Tracheal epithelial cell (primary cell): ENCODE measurements at places on chromosomes 5 and 9. TPM values are rescaled to one million over a fixed set of nuclear protein-coding genes. Genes with fewer than 3 reads are reported as not detected.

The SPDL1 gene
- total RNA-seq: 9.4 and 13.0 TPM in 2 replicates

The SLC6A19 gene
- not detected in 2 replicates for total RNA-seq

The PCDHA13 gene
- total RNA-seq: 0.24 TPM in 1 of 2 replicates, not detected in the other

The TTC16 gene
- total RNA-seq: not detected in 2 replicates

The OR1J1 gene
- total RNA-seq: not detected in 2 replicates

The DMGDH gene
- 2.7 and 9.2 TPM in 2 replicates for total RNA-seq

The PCDHB2 gene
- 0.43 and 1.4 TPM in 2 replicates for total RNA-seq

The CARTPT gene
- not detected in 2 replicates for total RNA-seq

The AFF4 gene
- 34.1 and 40.5 TPM in 2 replicates for total RNA-seq

The KCNV2 gene
- total RNA-seq: not detected in 2 replicates

The SLC1A3 gene
- total RNA-seq: 4.6 and 7.0 TPM in 2 replicates

The GRXCR2 gene
- total RNA-seq: not detected in 2 replicates

The CATSPER3 gene
- under 0.01 TPM in 1 of 2 replicates, not detected in the other for total RNA-seq

The IFNA2 gene
- not detected in 2 replicates for total RNA-seq

The TEX48 gene
- total RNA-seq: not detected in 2 replicates

The ASPN gene
- under 0.01 TPM in 1 of 2 replicates, not detected in the other for total RNA-seq

The HSPB3 gene
- total RNA-seq: not detected in 2 replicates

The DMRT3 gene
- not detected in 2 replicates for total RNA-seq

The DRD1 gene
- total RNA-seq: not detected in 2 replicates

The ZBTB34 gene
- total RNA-seq: 6.6 and 8.4 TPM in 2 replicates

The WDR38 gene
- total RNA-seq: not detected in 2 replicates

The CMBL gene
- 3.4 and 11.3 TPM in 2 replicates for total RNA-seq

The CARD9 gene
- total RNA-seq: under 0.01 and 1.9 TPM in 2 replicates

The SMIM33 gene
- not detected in 2 replicates for total RNA-seq

The PDCD1LG2 gene
- 6.3 TPM in 1 of 2 replicates, not detected in the other for total RNA-seq

The BSPRY gene
- total RNA-seq: 4.7 and 6.5 TPM in 2 replicates

The CLIC3 gene
- total RNA-seq: 4.0 and 4.8 TPM in 2 replicates

The SPARC gene
- 1.5 and 54.2 TPM in 2 replicates for total RNA-seq

The NIM1K gene
- total RNA-seq: 0.24 TPM in 1 of 2 replicates, not detected in the other

The CACNA1B gene
- total RNA-seq: under 0.01 TPM in 1 of 2 replicates, not detected in the other

The IPPK gene
- total RNA-seq: 31.6 and 33.9 TPM in 2 replicates

The PHF24 gene
- total RNA-seq: under 0.01 and 0.48 TPM in 2 replicates

The EIF4E1B gene
- not detected in 2 replicates for total RNA-seq

The ZNF454 gene
- 0.48 and 0.64 TPM in 2 replicates for total RNA-seq
